GM12865 (cell line): ENCODE measurements at places on chromosomes 5 and 9.

GRCh38 chr5:142748568-142749249 lies 21.5 kb upstream of the ARHGAP26 start:
- peak; percentile 54 for DNase-seq

GRCh38 chr5:145825751-145826180 lies 9.4 kb downstream of the PRELID2 start:
- DNase-seq, result peak; percentile 51

DNA sequence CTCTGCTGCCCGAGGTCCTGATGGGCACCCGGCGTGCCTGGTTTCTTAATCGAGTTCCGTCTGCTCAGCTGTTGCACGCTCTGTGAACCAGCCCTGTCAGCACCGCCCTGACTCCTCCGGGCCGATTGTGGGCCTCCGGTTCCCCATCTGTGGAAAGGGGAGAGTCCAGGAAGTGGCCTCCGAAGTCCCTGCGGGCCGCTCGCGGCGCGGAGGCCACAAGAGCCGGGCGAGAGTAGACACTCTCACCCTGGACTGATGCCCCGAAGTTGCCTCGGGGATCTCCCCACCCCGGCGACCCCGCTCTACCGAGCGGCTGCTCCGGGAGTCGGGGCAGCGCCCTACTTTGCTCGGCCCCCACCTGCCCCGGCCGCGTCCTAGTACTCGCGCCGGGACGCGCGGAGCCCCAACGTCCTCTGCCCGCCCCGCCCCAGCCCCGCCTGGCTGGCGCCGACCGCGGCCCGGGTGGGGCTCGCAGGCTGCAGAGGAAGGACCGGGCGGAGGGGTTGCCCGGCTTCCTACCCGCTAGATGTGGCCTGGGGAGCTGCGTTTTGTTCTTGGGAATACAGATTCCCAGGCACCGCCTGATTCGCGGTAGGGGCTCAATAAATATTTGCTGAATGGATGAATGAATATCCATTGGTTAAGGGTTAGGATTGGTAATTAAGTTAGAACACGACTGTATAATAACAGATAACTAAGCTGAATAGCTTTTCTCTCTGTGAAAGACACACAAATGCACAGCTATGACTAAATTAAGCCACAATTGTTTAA lies 935 bp upstream of the ZNF367 start:
- peak; percentile 88 for DNase-seq

DNA sequence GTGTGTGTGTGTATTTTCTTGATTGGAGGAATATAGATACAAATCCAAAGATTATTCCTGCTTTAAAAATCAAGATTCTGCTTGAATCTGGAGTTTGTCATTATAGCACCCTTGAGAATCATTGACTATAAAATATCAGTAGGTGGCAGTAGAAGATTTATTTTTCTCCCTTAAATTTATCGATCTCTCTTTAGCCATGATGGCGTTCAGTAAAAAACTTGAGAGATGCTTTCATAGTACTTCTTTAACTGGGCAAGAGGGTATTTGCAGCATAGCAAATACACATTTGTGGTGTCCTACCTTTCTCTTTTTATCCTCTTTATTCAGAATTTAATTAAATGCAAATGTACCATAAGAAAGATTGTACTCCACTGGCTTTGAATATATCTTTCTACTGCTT lies 307.7 kb downstream of the ADGRV1 start:
- DNase-seq, result peak; percentile 14

GRCh38 chr9:107946364-107947141 lies 457.0 kb upstream of the KLF4 start:
- DNase-seq, result no peak
